ENCODE measurements at places on chromosomes 4 and X.

GRCh38 chrX:132689612-132690563 lies 201.1 kb upstream of the MBNL3 start:
- DNase-seq, result no peak

DNA sequence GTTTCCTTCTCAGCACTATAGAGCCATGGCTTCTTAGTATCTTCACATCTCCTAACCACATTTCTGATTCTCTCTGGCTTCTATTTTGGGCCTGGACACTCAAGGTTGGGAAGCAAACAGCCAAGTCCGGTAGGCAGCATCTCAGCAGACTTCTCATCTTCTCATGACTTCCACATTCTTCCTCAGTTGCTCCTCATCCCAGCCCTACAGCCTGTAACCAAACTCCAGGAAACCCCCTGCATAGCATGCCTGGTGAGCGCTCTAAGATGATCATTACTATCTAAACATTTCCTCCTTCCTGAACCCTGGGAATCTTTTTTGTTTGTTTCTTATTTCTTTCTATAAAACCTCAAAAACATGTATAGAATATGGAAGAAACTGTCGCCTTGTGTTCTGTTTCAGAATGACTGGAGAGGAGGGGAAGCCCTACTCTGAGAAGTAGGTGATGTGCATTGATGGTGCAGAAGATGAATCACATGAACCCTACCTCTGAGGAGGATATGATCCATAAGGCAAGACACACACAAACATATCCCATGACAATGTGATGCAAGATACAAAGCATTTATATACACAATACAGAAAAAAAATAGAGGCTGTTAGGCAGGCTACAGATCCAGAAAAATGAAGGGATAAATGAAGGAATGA lies 219.8 kb upstream of the GYPA start:
- no peak for DNase-seq

GRCh38 chr4:187064033-187064432 lies 340.4 kb upstream of the FAT1 start:
- no peak for DNase-seq

GRCh38 chrX:48957477-48957826 lies at the start of gene OTUD5:
TSS of gene OTUD5 (minus strand) at chrX:48957607. CDS start at chrX:48957570, 37 bp downstream.
- DNase-seq, result no peak

GRCh38 chrX:41009850-41010846 lies 75.1 kb upstream of the USP9X start:
- DNase-seq, result no peak

GRCh38 chr4:26459054-26459755 lies 31.1 kb downstream of the CCKAR start:
- no peak for DNase-seq

GRCh38 chr4:84690481-84690880 lies 107.6 kb downstream of the CDS1 start:
- DNase-seq, result no peak

GRCh38 chrX:31298916-31299315 lies 227.1 kb upstream of the FTHL17 start:
- DNase-seq, result no peak

GRCh38 chr4:112374850-112375249 lies 77.7 kb downstream of the ALPK1 start:
- no peak for DNase-seq

- no peak for DNase-seq
Observed at GRCh38 chr4:127748957-127749356, 18.8 kb downstream of the SLC25A31 start.

GRCh38 chrX:143634663-143635455 lies 1.0 kb downstream of the SLITRK4 start:
- no peak for DNase-seq

GRCh38 chr4:81688085-81688484 lies 216.4 kb upstream of the RASGEF1B start:
- no peak for DNase-seq

DNA sequence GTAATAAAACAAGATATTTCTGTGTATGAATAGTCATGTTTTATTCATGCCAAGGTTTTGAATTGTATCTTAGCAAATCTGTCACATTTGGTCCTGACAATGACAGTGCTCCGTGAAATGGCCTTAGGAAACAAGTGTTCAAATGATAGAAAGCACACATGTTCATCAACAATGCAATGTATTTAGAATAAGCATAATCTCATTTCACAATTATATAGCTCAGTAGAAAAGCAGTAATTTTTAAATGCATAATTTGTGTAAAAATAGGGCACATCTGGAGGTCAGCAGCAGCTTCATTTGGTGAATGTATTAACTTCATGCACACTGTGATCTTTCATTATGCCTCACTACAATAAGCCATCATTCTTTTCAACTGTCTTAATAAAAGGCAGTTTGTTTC lies 380.4 kb downstream of the GPM6A start:
- no peak for DNase-seq

GRCh38 chr4:159129814-159130550 lies 27.1 kb downstream of the RAPGEF2 start:
- DNase-seq, result no peak

DNA sequence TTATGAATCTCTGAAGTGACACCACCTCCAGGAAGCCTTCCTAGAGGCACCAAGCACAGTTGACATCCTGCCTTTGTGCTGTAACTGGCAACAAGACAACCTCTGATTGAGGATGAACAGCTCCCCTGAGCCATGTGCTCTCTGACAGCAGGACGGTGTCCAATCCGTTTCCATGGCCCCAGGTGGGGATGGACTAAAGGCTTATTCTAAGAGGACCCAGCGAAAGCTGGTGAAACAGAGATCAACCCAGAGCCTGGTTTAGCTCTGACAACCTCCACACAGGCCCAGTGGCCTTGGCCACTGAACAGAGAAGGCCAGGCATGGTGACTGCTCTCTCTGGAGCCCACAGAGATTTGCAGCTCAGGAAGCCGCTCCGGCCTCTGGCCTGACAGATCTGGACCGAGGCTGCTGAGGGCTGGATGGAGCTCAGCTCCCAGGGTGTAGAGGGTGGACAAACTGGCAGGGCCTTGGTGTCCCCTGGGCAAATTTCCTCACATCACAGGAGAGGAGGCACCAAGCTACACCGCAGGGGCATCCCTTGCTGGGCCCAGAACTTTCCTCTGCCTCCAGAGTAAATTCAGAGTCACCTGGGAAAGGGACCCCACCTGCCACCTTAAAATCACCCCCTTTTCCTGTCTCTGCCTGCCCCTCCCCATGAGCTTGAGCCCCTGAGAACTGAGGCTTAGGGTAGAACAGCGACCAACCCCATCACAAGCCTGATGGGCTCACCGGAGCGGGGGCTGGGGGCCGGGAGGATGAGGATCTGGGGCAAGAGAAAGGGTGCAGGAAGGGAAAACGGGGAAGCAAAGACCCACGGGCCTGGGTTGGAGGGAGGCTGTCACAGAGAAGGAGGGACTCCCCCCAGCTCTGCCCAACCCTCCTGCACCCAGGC lies 40.2 kb downstream of the HMX1 start:
- DNase-seq, result no peak

GRCh38 chr4:43716721-43717395 lies 731.8 kb downstream of the KCTD8 start:
- DNase-seq, result peak; percentile 27

GRCh38 chr4:28792917-28793597 lies 1927.1 kb upstream of the PCDH7 start:
- no peak for DNase-seq

DNA sequence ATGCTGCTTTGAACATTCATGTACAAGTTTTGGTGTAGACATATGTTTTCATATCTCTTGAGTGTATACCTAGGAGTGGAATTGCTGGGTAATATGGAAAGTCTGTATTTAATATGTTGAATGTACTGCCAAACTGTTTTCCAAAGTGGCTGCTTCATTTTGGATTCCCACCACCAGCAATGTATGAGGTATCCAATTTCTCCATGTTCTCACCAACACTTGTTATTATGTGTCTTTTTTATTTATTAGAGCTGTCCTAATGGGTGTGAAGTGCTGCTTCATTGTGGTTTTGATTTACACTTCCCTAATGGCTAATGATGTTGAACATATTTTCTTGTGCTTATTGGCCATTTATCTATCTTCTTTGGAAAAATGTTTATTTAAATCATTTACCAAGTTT lies 60.4 kb downstream of the BCOR start:
- no peak for DNase-seq

GRCh38 chrX:55119712-55120111 lies 30.9 kb downstream of the PAGE2 start:
- DNase-seq, result no peak

DNA sequence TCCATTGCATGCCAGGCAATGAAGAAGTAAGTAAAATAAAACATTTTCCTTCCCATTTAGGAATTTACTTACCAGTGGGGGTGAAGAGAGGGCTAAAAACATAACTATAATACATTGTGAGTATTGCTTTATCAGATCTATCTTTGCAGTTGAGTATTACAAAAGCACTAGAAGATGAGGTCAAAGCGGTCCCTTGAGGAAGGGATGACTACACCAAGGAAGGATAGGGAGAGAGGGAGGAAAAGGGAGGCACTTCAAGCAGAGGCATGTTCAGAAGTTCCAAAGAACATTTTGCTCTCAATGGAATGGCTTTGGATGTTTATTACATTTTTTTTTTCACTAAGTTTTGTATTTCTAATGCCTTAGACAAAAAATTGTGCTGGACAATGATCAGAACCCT lies 127.8 kb downstream of the TET2 start:
- no peak for DNase-seq

DNA sequence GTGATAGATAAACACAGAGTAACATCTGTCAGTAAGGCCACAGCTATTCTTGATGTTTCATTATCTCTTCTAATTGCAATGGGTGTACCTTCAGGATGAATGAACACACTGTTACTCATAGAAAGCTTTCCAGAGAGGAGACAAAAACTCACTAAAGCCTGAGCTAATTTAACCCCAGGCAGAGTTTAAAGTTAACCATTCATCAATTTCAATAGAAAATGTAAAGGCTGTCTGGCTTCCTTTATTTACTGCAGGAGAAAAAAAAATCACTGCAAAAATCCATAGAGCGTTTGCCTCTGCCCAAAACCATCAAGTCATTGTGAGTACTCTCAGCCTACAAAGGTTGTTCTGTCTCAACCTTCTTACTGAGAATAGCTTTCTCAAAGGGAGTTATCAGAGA lies 376.9 kb downstream of the PPP4R3C start:
- DNase-seq, result no peak

GRCh38 chr4:151806511-151806927 lies 45.7 kb upstream of the GATB start:
- no peak for DNase-seq

- no peak for DNase-seq
Observed at GRCh38 chr4:176340871-176341685, 21.3 kb downstream of the SPCS3 start.

DNA sequence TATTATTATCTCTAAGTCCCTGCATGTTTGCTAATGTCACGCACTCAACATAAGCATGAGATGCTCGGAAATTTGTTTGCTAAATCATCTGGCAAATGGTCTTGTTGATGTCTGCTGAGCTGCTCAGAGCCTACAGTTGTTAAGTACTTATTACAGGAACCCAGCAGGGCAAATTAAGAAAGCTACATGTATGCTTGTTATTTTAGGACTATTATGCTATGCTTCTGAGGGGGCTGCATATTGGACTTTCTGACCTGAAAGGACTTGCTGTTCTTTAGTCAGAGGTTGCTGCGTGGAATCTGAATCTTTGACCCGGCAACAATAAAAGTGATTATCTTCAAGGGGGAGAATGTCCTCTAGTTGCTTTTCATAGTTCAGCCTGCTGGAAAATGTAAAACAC lies 36.3 kb upstream of the TENM3 start:
- DNase-seq, result no peak

- no peak for DNase-seq
Observed at GRCh38 chrX:22691966-22692565, 307.7 kb upstream of the DDX53 start.

GRCh38 chr4:3674479-3674851 lies 91.7 kb upstream of the ADRA2C start:
- DNase-seq, result no peak

- no peak for DNase-seq
Observed at GRCh38 chr4:135277068-135277979, 1075.7 kb upstream of the PABPC4L start.

DNA sequence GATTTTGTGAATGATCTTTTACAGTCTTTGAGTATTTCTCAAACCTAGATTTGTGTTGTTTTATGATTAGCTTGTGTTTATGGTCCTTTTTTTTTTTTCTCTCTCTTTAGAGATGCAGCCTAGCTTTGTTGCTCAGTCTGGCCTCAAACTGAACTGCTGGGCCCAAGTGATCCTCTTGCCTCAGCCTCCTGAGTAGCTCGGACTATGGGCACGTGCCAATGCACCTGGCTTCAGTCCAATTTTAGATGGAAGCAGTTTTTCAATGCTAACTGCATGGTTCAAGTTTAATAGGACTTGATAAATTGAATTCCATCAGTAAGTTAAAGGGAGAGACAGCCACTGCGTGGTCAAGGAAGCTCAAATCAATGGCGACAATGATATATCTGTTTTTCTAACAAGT lies 3.8 kb upstream of the FGG start:
- DNase-seq, result no peak

DNA sequence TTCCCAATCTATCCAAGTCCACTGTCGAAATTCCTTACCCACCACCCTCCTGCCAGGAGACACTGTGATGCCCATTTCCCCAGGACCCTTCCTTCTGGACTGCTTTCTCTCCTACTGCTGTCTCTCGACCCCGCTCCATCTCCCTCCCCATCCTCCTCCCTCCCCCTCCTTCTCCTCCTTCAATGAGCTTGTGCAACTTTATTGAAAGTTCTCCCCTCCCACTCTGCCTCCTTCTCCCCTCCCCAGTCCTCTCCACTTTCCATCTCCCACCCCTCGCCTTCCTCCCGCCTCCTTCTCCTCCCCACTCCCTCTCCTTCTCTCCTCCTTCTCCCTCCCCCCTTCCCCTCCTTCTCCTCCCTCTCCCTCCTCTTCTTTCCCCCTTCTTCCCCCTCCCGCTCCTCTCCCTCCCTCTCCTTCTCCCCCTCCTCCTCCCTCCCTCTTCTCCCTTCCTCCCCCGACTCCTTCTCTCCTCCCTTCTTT lies 116.6 kb upstream of the FAT1 start:
- DNase-seq, result no peak

DNA sequence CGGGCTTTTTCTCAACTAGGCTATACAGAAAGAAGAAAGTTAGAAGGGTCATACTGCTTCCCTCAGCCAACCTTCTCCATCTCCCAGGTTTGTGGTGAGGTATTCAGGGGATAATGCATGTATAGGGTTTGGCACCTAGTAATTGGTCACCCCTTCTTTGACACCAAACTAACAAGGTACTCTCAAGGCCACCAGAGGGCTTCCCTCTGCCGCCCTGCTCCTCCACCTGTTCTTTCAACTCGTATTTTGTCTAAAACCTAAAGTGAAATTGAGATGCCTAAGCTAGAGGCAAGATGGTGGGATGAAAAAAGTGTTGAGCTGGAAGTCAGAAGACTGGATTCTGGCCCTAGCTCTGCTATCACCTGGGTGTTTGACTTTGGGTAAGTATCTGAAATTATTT lies 22.0 kb downstream of the CT47C1 start:
- no peak for DNase-seq

- DNase-seq, result no peak
Observed at GRCh38 chr4:184282251-184282713, 64.6 kb upstream of the ENPP6 start.

GRCh38 chr4:76476571-76476970 lies 41.5 kb downstream of the SHROOM3 start:
- DNase-seq, result no peak

All from NCI-H524 treated with DMSO at 0.1 percent for 48 hours (cell line).